ENCODE measurements at places on chromosomes 6 and 20.

DNA sequence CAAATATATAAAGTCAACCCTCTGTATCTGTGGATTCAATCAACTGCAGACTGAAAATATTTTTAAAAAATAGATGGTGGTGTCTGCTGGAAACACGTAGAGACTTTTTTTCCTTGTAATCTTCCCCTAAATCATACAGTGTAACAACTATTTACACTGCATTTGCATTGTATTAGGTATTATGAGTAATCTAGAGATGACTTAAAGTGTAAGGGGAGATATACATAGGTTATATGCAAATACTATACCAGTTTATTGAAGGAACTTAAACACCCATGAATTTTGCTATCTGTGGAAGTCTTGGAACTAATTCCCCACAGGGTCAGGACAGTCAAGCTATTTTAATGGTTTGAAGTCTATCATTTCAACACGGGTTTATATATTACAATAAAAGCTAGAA is 10.2 kb downstream of the HDAC2 start:
- no peak for DNase-seq

GRCh38 chr6:1110164-1110563 is 201.7 kb upstream of the FOXQ1 start:
- no peak for DNase-seq

DNA sequence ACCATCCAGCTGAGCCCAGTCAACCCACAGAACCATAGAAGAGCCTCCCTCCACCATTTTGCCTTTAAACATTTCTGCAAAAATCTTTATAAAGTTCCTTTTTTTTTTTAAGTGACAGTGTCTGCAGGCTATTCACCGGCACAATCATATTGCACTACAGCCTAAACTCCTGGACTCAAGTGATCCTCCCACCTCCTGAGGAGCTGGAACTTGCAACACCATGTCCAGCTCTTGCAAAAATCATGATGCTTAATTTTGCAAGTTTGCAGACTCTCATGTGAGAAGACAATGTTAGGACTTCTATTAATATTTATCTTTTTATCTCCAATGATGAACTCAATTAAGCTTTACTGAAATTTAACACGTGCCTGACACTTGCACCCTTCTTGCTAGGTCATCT is 88.8 kb downstream of the INSM1 start:
- DNase-seq = no peak

GRCh38 chr6:17962436-17963031 is 24.9 kb downstream of the KIF13A start:
- no peak for DNase-seq

DNA sequence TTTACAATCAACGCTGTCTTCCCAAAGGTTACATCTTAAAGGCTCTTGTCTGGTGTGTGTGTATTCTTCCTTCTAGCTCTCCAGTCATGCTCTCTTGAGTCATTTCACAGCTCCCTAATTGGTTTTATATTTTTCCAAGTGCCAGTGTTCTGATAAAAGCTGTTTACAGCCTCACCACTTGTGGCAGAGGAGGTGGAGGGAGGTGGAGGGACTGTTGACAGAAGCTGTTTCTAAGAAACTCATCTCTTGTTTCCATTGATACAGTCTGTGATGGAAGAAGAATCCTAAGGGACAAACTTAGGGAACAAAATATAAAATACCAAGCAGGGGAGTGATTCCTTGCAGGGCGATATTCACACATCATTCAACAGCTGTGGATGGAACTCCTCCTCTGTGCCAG is 64.0 kb downstream of the QRSL1 start:
- DNase-seq = no peak

DNA sequence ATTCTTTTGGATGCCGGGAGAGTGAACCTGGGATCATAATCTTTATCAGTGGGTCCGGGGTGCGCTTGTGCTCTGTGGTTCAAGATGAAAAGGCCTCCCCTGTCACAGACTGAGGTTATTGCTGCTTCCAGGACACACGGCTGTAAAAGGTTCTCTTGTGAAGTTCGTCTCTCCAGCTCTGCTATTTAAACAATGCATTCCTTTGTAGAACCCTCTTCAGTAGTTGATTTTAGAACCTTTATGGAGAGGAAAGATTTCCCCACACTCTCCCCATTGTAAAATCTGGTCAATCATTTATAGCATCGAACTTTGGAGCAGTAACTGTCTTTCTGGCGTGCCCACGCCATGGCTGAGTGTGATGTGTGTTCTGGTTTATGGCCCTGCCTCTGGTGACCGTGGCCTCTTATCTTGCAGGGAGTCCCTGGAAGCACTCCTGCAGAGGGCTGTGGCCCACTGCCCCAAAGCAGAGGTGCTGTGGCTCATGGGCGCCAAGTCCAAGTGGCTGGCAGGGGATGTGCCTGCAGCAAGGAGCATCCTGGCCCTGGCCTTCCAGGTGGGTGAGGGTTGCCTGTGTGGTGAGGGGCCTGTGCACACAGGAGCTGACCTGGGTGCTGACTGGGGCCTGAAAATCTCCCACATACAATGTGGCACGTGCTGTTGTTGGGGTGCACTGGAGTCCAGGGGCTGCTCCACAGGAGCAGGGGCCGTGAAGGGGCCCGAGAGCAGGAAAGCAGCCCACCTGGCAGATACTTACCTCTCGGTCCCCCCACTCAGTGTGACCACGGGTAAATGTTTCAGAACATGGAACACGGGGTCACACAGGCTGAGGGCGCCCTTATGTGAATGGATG is 11.6 kb upstream of the C20orf204 start:
- DNase-seq = peak; percentile 98

- DNase-seq = no peak
These were observed 29.2 kb downstream of the TAF11 start for GRCh38 chr6:34858681-34859080.

GRCh38 chr20:48626226-48626937 is 201.4 kb downstream of the PREX1 start:
- no peak for DNase-seq

DNA sequence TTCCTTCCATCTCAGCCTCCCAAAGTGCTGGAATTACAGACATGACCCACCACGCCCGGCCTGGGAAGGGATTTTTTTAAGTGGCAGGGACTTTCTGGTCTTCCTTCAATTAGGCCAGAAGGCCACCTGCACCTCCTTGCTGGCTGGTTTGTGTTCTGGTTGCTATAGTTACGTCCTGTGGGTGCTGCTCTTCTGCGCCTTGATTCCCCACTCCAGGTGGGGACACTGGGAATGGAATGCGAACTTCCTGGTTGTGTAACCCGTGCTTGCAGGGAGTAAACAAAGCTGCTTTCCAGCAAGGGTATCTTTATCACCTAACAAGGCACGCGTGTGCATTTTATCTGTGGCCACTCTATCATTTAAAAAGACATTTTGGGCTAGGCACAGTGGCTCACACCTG is 117.7 kb downstream of the PLEKHG1 start:
- DNase-seq = peak; percentile 74

- DNase-seq = no peak
These were observed 11.0 kb upstream of the KIF13A start for GRCh38 chr6:17998442-17998841.

DNA sequence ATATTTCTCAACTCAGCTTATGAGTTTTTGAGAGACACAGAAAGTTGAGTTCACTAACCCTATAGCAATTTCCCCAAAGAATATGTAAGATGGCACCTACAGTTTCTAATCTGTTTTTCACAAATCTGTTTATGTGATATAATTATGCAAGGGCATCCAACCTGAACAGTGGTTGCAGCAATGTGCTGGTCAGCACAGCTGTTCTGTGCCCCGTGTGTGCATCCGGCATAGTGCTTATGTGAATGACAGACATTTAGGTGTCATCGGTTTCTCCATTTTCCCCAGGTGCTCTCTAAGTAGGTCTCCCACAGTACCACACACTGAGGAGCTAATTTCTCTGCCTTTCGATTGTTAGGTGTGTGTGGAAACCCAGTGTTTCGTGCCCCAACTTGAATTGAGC is 7.7 kb upstream of the BACH2 start:
- no peak for DNase-seq

GRCh38 chr20:13277663-13278295 is 56.7 kb downstream of the ISM1 start:
- DNase-seq = no peak

- DNase-seq = no peak
These were observed 47.9 kb downstream of the ELMO2 start for GRCh38 chr20:46358346-46359058.

- no peak for DNase-seq
These were observed 67.9 kb upstream of the SNX9 start for GRCh38 chr6:157755032-157755745.

GRCh38 chr20:62129731-62130531 is 7.7 kb downstream of the LSM14B start:
- no peak for DNase-seq

DNA sequence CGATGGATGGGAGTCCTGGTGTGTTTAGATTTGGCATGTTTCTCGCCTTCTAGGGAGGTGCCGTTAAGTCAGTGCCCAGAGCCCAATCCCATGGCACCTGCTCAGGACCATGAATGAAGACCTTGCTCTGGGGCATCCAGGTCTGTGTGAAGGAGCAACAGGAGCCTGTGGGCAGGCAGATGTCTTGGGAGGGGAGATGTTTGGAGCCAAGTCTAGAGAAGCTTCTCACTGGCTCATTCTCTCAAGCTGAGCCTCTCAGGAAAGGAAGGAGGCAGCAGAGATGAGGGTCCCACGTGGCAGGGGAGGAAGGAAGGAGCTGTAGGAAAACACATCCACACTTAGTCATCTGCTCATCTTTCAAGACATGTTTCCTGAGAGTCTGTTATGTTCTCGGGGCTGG is 9.5 kb upstream of the SIRPB1 start:
- DNase-seq = no peak

GRCh38 chr6:163132050-163132750 is 282.3 kb upstream of the QKI start:
- no peak for DNase-seq

- no peak for DNase-seq
These were observed 55.2 kb downstream of the PTPN1 start for GRCh38 chr20:50565383-50565782.

DNA sequence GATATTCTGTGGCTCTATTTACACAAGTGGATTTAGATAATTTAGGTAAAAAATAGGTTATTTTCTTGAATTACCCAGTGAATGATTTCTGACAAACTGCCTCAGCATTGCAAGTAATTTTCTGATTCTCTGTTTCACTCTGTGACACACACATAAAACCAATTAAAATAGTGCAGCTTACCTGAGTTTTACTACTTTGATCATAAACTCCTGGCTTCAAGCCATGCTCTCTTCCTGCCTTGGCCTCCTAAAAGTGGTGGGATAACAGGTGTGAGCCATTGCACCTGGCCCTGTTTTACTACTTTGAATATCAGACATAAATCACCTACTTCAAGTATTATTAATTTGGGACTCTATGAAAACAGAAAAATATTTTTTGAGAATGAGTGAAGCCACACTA is 462.9 kb downstream of the ADGRB3 start:
- no peak for DNase-seq

DNA sequence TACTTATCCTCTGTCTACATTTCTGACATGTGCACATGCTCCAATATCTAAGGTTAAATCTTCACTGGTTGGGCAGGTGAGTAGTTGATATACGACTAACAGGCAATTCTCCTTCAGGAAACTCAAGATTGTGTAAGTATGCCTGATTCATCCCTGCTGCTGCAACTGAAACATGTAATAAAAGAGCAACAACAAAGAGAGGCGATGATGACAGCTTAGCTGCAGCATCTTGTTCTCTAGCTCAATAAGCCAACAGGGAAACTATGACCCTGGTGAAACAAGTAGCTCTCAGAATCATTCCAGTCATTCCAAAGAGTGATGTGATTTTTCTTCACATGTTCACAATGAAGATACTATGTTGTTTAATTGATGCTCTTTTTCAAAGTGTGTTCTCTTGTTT is 74.4 kb downstream of the ELOVL4 start:
- DNase-seq = no peak

- no peak for DNase-seq
These were observed 85.8 kb upstream of the ARMC2 start for GRCh38 chr6:108762394-108762793.

DNA sequence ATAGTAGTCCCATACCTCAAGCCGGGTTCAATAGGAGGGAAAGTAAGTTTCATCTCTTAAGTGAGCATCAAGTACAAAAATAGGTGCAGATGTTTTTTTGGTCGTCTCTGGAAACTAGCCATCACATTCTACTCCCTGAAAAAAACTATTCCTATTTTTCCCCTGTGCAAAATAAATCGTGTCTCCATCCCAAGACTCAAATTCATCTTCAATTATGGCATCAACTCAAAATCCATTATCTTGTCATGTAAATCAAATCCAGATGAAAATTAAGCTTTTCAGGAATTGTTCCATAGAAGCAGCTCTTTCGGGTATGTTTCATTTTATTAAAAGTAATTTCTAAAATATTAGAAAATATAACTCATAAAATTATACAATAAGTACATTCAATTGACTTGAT is 1368.4 kb downstream of the GRIK2 start:
- DNase-seq = no peak

DNA sequence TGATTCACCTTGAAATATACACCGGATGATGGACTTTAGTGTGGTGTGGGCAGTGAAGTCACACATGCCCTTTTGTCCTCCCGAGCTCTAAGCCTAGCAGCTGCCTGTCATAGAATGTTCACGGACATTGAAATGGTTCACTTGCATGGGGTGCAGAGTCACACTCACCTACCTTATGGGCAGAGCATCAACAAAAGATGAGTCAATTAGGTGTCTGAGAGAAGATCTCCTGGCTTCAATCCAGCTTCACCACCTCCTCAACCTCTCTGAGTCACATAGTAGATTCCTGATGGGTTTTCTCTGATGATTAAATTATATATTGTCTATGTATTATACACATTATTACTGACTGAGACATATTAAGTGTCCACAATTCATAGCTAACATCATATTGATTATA is 48.1 kb upstream of the HLA-E start:
- DNase-seq = no peak

DNA sequence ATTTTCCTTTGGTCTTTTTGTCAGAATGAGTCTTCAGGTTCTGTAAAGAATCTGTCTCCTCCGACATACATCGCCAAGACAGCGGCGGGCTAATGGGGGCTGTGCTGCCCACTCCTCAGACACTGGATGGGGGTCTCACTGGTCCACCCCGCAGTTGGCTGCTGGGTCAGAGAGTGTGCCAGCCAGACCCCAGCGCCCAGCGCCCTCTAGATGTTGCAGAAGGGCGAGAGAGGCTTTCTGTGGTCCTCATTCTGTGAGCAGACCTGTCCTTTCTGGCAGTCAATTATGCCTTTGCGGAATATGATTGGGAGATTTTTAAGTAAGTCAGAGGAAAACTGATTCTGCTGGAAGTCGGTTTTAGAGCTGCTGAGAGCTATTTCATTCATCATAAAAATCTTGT is 7.8 kb upstream of the CCR6 start:
- no peak for DNase-seq

DNA sequence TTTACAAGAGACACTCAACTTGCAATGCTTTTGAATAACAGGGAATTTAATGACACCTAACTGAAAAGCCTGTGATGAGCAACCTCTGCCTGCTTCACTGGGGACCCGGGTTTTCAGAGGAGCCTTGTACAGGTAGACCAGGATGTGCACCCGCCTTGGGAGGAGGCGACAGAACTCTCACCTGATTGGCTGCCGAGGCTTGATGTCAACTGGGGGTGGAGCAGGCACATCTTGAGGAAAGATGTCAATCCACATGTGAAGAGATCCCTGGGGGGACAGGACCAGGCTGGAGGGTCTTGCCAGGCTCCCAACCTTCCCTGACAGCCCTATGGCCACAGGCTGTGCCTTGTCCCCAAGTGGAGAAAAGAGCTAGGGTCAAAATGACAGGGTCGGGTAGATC is 19.8 kb downstream of the ERGIC3 start:
- no peak for DNase-seq
